HS-5 (cell line): ENCODE measurements at places on chromosomes 3 and 15.

DNA sequence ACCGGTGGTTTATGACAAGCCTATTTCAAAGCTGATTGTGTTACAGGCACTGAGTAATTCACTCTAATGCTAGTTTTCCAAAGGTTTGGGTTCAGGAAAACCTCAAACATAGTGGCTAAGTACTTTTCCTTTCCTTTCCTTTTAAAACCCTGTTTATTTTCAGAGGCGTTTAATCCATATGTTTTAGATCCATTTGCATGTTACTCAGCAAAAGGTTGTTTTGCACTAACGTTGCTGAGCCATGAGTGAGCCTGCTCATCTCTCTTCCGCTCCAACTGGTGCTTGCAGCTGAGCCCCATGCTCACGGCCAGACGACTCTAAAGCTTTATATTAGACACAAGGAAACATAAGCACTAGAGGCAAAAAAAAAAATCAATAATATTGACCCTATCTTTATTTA, 9.4 kb downstream of the CEMIP start:
- no peak for DNase-seq

DNA sequence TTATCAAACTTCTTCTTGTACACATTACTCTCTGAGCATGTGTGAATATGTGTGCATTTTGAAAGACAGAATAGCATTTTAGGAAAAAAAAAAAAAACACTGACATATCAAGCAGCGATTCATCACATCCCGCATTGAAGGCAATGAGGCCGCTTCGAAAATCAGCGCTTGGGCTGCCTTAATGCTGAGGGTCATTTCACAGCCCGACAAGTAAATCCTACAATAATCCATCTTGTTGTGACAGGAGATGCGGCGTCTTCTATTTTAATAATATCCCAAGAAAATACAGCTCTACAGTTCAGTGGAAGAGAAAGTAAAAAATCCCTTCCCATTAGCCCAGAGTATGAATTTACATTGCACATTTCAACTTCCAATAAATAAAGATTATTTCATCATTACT, 389.2 kb upstream of the GRM7 start:
- DNase-seq = no peak

DNA sequence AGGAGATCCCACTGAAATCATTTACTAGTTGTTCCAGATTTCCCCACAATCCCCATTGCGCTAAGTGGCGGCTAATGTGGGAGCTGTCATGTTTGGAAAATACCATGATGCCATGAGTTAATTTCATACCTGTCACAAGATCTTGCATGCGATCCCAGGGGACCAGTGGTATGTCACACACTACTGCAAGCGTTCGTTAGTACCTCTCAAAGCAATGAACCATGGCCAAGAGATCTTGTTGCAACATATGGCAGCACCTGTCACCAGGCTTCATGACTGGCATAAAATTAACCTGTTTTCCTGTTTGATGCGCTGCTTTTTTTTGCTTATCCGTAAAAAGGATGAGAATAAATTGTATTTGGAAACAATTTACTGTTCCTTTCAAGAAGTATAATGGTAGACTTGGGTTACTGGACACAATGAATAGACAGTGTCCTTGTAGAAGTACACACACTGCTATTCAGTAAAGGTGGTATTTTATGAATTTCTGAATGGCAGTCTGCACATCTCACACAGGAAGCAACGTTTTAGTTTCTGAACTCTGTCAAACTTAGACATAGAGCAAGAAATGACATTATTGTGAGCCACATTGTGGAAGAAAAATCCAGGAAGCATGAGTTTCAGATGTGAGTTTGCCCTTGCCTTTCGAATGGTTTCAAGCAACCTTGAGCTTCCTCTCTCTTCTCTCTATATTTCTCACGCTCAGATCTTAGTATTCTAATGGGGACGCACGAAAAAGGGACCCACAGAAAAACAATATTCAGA, 81.9 kb downstream of the CHL1 start:
- DNase-seq = no peak

GRCh38 chr15:27485265-27485664, 514.3 kb downstream of the GABRG3 start:
- no peak for DNase-seq

DNA sequence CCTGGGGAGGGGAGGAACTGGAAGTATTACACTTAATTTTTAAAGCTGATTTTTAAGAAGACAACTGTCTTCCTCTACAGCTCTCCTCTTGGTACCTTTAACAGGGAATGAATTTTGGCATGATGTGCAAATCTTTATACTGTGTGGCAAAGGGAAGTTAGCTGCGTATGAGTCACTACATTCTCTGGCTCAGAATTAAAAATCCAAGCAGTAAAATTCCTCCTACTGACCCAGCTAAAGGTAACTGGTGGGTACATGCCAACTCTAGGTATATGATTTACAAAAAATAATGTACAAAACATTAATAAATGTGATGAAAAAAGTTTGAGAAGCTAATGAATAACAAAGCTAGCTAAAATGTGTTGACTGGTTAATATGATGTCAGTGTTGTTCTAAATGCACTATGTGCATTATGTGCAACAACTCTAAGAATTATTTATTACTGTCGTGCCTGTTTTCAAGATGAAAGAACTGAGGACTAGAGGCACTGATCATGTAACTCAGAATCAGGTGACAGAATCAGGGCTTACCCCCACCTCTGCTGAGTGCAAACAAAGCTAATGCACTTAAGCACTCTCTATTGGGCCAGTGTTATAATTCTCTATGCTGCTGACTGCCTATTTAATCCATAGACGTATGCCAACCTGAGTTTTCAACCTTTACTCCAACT, 194.7 kb upstream of the CADPS start:
- no peak for DNase-seq

DNA sequence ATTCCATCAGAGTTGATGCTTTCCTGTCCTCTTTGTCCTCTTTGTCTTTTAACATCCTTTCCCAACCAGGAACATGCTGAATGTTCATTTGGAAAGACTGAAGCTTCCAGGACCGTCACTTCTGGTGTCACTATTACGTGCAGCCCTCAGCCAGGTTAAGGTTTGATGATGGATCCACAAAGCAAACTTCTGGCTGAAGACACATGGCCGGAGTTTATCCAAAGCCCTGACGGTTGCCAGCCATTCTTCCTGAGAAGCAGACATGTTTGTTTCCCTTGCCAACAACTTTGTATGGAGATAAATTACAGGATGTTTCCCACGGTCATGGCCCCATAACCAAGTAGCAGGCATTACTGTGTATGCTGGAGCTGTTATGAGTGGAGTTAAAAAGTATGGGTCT, 236.9 kb downstream of the THSD4 start:
- no peak for DNase-seq

DNA sequence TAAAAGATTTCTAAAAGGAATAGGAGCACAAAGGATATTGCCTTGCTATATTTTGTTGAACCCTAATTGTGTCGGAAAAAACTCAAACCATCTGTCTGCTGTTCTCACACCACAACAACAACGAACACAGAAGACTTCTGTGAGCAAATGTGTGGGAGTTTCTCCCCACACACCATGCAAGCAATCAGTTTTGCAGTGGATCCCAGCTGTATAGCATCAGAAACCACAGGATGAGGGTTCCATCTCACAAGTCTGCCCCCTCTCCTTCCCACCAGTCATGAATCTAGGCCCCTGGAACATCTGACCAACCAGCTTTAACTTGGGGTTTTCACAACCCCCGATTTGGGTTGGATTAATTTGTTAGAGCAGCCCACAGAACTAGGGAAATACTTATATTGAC, 91.3 kb upstream of the SLC4A7 start:
- DNase-seq = no peak

GRCh38 chr15:40569129-40569953, at the start of gene RPUSD2:
RPUSD2 (plus strand) TSS chr15:40569299; CDS start chr15:40569338, 39 bp downstream.
- peak; percentile 77 for DNase-seq

- no peak for DNase-seq
These were observed 47.7 kb downstream of the SUMF1 start for GRCh38 chr3:4419386-4419785.

DNA sequence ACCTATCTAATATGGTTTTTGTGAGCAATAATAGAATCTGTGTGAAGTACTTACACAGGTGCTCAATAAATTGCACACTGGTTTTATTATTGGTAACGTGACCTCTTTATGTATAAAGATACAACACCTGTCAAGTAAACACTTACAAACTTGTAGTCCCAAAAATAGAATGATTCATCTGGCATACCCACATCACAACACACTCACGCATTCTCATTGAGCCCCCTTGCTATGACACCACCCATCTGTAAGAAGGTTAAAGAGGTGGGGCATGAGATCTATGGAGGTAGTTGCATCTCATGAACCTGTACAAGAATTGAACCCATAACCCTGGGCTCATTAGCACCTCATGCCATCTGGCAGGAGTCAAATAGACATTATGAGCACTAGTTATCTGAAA, 134.9 kb upstream of the THBS1 start:
- no peak for DNase-seq

GRCh38 chr3:42725454-42725853, 22.9 kb upstream of the HHATL start:
- DNase-seq = no peak

DNA sequence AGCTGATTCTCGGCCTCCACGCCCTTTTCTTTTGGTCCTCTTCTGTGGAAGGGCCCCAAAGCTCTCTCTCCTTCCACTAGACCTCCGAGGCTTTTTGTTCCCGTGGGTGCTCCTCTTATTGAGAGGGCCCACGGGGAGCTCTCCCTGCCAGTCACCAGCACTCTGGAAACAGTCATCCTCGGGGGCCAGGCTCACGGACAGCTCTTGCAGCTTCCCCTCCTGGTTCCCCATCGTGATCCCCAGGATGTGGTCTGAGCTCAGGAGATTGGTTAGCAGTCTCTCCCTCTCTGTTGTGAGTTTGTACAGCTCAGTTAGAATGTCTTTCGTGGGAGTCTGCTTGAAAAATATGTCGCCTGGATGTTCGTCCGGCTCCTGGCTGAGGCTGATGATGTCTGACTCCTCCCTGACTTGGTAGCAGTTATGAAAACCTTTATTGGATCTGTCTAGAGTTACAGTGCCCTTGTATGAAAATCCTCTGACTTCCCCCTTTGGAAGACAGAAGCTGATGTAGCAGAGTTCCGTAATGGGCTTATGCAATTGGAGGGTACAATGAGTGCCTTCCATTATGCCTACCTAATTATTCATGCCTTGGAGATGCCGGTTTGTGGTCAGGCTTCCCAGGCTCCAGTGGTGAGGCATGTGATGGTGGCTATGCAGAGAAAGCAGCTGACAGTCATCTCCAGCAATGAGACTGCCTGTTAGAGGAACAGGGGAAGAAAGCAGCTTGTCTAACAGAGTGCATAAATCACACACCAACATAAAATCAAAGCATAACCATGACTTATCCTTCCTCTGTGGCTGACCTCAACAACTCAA, 40.0 kb downstream of the FMN1 start:
- peak; percentile 71 for DNase-seq

DNA sequence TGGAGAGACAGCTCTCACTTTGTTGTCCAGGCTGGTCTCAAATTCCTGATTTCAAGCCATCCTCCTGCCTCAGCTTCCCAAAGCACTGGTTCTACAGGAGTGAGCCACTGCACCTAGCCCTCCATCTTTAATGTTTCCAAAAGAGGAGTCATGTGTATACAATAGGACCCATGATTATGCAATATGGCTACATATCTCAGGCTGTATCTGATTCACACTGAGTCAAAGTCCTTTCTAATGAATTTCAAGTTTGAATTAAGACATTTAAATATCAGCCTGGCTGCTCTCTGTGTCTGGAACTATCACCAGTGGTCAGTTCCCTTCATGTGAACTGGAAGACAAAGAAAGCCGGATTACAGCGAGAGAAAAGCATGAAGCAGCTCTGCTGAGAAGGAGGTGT, 90.5 kb downstream of the MINAR1 start:
- DNase-seq = no peak

- DNase-seq = no peak
These were observed 1.1 kb downstream of the NFKBIZ start for GRCh38 chr3:101850246-101851051.

GRCh38 chr3:4826237-4827100, 152.8 kb upstream of the BHLHE40 start:
- no peak for DNase-seq

GRCh38 chr3:173945806-173946205, 548.3 kb downstream of the NLGN1 start:
- DNase-seq = no peak

DNA sequence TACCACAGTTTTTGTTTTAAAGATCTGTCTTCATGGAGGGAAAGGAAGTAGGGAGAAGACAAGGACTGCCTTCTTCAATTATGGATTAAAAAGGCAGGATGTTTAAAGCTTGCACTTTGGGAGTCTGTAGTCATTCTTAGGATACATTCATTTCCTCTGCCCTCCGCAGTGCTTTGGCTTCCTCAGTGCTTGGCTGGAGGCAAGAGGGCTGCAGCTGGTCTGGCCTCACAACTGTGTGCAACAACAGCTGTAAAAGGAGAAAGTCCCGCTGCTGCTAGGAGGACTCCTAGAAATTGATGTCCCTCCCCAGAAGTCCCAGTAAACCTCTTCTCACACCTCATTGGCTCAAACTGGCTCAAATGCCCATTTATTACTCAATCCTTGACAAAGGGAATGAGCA, 54.4 kb upstream of the PPP2R3A start:
- no peak for DNase-seq

GRCh38 chr15:100687582-100688141, 85.3 kb downstream of the ASB7 start:
- peak; percentile 87 for DNase-seq

- peak; percentile 38 for DNase-seq
These were observed 6.0 kb downstream of the MUC13 start for GRCh38 chr3:124928333-124929202.

- no peak for DNase-seq
These were observed 19.3 kb upstream of the STRIT1 start for GRCh38 chr3:155312781-155313180.

DNA sequence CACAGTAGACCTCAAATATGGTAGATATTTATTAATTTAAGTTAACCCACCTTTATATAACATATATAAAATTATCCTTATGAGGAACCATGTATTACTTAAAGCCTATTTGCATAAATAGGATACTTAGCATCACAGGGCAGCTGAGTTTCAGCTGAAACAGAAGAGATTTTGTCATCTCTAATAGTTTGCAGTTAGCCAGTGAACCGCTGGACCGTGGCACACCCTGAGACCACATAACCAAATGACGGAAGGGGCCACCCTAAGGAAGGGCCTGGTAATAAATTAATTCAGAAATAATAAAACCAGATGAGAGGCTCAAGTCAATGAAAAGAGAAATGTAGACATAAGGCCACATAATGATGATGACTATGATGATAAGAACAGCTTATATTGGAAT, 107.7 kb downstream of the MYO5A start:
- no peak for DNase-seq

- DNase-seq = no peak
These were observed 21.0 kb downstream of the PTH1R start for GRCh38 chr3:46898321-46899150.

DNA sequence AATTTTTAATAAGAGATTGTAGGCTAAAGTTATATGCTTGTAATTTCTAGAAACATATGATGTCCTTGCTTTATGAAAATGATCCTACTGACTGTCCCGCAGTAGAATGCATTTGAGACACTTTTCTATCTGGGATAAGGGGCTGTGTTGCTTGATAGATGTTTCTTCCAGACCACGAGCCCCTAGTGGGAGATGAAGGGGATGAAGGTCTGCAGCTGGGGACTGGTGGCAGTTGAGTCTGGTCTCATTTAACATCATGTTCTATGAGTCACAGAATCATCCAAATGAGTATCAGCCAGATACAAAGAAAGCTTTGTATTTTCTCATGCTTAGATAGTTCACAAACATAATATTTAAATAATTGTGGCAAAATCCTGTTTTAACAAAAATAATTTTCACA, 84.3 kb upstream of the PRTG start:
- DNase-seq = no peak
